ENCODE measurements at places on chromosomes 1 and 21. TPM values are rescaled to one million over a fixed set of nuclear protein-coding genes. Genes with fewer than 3 reads are reported as not detected.

The DYRK3 gene
- 13.0 TPM for total RNA-seq

The CFHR2 gene
- not detected for total RNA-seq

The GPATCH4 gene
- 80.4 TPM for total RNA-seq

GRCh38 chr1:183912265-183912886 lies 107.5 kb downstream of the RGL1 start:
- no peak for DNase-seq

The NRDC gene
- 177 TPM for total RNA-seq

GRCh38 chr1:41661428-41662060 lies 177.1 kb upstream of the EDN2 start:
- DNase-seq = no peak

DNA sequence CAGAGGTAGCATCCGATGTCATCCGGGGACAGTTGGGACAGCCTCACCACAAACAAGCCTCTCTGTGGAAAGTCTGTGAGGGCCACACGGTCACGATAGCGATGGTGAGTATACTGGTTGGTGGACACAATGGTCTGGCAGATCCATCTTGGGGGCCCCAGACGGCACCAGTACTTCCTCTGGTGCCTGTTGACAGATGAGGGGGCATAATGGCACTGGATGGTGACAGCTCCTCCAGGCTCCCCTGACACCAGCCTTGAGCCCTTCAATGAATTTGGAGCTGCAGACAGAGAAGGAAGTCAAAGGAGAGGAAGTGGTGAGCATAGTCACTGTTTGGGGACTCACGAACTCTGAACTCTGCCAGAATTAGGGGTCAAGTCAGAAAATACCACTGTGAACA lies 8.0 kb downstream of the FCAMR start:
- DNase-seq = no peak

GRCh38 chr1:23368562-23369334 lies 888 bp downstream of the ZNF436 start:
- peak; percentile 85 for DNase-seq

- DNase-seq = no peak
These were observed 160.2 kb downstream of the COP1 start for GRCh38 chr1:176046926-176047325.

The RPTN gene
- total RNA-seq = not detected

The CHIA gene
- total RNA-seq = not detected

GRCh38 chr1:119492763-119493162 lies 14.2 kb upstream of the HSD3B1 start:
- DNase-seq = no peak

- no peak for DNase-seq
These were observed 27.4 kb downstream of the DUSP10 start for GRCh38 chr1:221714227-221715152.

DNA sequence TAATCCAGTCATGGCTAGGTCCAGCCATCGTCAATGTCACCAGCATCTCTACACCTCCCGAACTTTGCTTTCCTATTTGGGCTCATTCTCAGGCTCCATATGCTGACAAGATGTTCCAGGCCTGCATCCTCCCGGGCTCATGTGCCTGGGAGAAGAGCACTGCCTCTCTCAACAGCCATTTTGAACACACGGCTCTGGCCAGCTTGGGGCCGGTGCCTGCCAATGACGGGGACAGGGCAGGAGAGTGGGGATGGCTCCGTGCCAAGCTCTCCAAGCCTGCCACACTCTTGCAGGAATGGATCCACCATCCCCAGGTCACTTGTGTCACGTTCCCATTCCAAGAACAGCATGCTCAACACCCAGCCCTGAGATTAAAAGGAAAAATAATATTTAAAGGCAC lies 61.4 kb upstream of the PAX7 start:
- DNase-seq = no peak

GRCh38 chr1:220708936-220709801 lies 19.0 kb downstream of the C1orf115 start:
- no peak for DNase-seq

DNA sequence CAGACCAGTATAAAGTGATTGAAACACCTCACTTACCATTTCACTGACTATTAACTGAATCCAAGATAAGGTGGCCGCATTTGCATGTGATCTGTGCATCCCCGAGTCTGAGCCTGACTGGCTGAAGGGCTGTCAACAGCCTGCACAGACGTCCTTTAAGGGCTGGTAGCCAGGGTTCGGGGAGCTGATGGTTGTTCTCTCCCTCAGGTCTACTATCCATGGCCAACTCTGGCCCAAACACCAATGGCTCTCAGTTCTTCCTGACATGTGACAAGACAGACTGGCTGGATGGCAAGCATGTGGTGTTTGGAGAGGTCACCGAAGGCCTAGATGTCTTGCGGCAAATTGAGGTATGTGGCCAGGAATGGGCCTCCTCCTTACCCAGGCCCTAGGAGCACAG lies 14.0 kb downstream of the PPIE start:
- no peak for DNase-seq

- no peak for DNase-seq
These were observed 720 bp downstream of the LIN9 start for GRCh38 chr1:226308166-226308722.

The GBP7 gene
- not detected for total RNA-seq

The ZNF669 gene
- 8.7 TPM for total RNA-seq

The KIF2C gene
- total RNA-seq = 82.7 TPM

DNA sequence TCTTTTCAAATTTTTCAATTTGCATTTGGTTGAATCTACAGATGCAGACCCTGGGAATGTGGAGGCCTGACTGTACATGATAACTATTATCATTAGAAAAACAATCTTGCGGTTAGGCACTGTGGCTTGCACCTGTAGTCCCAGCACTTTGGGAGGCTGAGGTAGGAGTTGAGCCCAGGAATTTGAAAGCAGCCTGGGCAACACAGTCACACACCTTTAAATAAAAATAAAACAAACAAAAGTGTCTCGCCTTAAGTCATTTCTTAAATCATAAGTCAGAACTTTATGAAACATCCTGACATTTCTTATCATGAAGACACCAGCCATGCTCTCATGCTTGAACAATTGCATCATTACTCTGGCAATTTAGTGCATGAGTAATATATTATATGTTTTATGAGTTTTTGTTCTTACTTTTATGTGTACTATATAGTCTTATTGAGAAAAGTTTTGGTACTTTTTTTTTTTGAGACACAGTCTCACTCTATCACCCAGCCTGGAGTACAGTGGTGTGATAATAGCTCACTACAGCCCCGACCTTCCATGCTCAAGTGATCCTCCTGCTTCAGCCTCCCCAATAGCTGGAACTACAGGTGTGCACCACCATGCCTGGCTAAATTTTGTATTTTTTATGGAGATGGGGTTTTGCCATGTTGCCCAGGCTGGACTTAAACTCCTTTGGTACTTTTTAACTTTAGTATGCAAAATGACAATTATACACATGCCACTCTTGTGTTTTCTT lies 7.8 kb downstream of the TBX19 start:
- no peak for DNase-seq

- DNase-seq = no peak
These were observed 808 bp downstream of the MAP3K21 start for GRCh38 chr1:233328142-233328921.

GRCh38 chr1:152244576-152245273 lies 20.7 kb upstream of the HRNR start:
- DNase-seq = no peak

GRCh38 chr1:101071470-101071891 lies 45.9 kb upstream of the DPH5 start:
- DNase-seq = no peak

The LEFTY2 gene
- total RNA-seq = not detected

The TDRD5 gene
- not detected for total RNA-seq

DNA sequence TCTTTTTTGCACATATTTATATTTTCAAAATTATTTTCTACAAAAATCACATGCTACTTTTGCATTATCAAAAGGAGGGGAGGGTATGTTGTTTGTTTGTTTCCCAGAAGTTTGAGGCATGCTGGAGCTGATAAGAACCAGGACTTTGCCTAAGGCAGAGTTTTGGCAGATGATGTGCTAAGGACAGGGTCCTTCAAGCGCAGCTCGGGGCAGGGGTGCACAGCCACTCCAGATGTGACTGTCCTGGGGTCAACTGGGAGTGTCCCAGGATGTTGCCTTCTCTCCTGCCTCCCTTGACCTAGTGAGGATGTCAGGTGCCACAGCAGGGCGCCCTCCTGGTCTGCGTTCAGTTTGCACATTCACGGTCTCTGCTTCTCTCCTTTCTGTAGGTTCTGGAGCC lies 42.6 kb upstream of the SRRM1 start:
- DNase-seq = no peak

DNA sequence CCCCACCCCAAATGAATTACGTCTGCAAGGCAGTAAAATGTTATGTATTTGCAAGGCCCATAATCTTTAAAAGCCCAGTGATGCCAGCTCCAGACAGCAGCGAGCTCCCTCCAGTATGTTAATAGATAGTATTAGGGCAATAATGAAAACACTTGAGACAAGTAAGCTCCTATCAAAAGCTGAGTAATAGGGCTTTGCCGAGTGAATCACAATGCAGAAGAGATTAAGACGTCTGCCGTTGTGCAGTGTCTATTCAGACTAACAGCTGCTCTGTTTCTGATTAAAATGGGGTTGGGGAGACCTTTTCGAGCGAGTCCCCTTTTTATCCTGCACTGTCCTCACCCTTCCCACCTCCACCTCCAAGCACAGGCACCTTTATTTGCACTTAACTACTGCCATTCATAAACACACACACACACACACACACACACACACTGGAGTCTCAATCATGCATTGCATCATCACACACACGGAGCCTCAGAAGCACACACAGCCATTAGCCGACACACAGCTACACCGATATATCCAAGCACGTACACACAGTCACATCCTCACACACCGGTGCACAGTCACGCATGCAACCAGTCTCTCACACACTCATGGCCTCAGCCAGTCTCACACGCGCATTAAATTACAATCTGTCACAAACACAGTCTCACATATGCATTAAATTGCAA lies 46.0 kb upstream of the FOXO6 start:
- no peak for DNase-seq

The SDC3 gene
- total RNA-seq = 0.46 TPM

The TNFRSF9 gene
- 112 TPM for total RNA-seq

DNA sequence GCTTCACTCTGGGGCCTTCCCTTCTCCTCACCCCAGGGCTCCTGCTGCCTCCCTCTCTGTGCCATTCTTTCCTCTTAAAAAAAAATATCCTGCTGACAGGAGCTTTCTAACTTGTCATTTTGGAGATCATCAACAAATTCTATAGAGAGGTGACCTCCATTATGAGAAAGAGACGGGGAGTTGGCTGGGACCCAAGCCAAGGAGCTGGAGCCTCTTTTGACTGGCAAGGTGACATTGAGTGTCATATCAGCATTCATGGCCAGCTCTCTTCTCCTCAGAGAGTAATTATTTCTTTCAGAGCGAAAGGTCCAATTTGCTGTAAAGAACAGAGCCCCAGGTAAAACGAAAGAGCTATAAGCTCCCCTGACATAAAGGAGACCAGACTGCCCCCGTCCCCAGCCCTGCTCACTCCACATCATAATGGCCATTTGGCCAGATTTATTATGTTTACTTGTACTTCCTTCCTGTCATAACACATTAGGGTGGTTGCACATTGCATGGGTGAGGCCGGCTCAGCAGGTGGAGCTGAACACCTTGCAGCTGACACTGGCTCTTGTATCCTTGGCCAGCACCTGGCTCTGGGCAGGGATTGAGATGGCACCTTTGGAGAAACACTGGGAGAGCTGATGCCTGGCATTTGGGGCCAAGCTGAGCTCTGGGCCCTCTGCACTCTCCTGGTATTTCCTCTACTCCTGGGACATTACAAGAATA lies 404.0 kb upstream of the VAMP3 start:
- DNase-seq = no peak

DNA sequence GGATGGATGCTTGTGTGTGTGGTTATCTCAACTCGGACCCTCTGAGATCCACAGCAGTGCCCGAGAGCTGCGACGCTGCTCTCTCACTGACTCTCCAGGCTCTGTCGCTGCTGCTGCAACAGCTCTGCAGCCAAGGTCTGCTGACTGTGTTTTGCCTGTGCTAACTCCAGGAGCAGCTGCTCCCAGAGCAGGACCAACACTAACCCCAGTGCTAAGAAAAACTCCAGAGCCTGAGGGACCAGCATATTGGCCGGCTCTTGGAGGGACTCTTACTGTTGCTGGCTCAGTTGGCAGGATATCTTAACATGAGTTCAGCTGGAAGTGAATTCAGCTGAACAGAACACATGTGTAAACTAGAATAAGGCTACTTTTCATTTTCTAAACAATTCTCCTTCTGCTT lies 4.4 kb downstream of the LCE2C start:
- no peak for DNase-seq

DNA sequence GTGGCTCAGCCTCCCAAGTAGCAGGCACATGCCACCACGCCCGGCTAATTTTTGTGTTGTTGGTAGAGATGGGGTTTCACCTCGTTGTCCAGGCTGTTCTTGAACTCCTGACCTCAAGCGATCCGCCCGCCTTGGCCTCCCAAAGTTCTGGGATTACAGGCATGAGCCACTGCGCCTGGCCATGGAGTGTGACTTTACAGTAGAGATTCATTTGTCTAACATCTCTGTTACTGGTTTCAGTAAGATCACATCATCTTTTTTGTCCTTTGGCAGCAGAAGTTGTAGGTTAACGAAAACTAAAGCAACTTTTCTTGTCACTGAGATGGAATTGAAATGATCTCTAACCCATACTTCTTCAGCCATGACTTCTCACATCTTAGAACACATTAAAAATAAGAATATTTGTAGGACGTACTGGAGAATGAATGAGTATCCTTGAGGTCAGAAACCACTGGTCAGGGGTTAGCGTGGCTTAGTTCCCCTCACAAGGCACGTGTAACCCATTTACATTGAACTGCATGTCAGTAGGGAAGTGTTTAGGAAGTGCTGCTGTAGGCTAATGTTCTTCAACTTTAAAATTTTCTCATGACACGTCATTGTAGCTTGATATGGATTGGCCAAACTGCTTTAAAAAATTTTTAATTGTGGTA lies 75.9 kb downstream of the CAMTA1 start:
- no peak for DNase-seq

All from activated T-helper 2 cell treated with anti-CD3 and anti-CD28 coated beads, Interferon-gamma antibody, Interleukin-2, Interleukin-4, amounts not matched to agents 10 μg/mL and 5 μg/mL and 100 μg/mL, durations not matched to agents 14 hours and 24 hours and 36 hours (primary cell).